ENCODE measurements at places on chromosomes 16 and 17. TPM values are rescaled to one million over a fixed set of nuclear protein-coding genes. Genes with fewer than 3 reads are reported as not detected.

DNA sequence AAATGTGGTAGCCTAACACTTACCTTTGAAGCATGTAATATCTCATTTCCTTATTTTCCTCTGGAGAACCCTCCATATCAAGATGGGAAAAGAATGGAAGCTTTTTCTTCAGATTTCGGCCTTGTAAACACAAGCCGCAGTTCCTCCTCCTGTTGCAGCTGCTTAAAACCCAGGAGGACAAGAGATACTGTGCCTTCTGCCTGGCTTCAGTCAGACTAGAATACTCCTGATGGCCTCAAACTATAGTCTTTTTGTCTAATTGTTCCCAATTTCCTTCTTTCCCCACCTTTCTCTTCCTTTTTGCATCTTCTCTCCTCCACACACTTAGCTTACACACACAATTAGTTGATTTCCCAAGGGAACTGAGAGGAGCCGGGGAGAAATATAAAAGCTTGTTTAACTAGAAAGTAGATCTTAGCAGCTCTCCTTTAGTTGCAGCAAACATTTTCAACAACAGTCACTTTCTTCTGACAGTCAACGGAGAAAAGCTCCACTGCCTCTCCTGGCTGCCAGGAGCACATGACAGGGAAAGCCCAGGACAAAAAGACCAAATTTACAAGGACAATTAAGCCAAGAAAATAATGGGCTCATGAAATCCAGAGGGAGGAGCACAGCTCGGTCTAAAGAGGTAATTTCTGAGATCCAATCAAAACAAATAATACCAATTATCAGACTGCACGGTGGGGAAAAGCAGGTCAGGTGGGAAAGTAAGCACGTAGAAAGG is 76.4 kb upstream of the C17orf78 start:
- DNase-seq: no peak

DNA sequence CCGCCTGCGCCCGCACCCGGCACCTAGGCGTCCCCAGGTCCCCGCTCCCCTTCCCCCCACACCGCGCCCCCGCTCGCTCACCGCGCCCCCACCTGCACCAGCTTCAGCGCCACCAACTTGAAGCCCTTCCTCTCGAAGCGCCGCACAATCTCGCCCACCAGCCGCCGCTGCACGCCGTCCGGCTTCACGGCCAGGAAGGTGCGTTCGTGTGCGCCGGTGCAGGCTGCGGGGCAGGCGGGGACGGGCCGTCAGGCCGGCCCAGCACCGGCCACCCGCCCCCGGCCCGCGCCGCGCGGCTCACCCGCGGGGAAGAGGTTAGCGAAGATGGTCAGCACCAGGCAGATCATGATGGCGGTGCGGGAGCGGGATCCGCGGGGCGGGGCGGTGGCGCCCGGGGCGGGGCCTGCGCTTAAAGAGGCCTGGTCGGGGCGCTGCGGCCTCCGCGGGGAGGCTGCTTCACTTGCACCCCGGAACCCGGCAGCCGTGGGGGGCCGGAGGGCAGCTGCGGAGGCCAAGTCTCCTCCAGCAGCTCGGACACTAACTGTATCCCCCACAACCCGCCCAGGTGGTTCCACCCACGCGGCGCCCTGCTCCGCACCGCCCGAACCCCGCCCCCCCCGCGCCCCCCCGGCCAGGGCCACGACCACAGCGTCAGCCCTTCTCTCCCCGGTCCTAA is at the start of gene NME3:
Gene NME3, minus strand, starts transcription at position 356 of the 676 bp plus-strand sequence. Its CDS starts 9 bp downstream, at position 347.
- peak; percentile 89 for DNase-seq

GRCh38 chr17:59111539-59111938 is 4.9 kb upstream of the TRIM37 start:
- DNase-seq: no peak

GRCh38 chr17:628089-628941 is 86.3 kb downstream of the VPS53 start:
- no peak for DNase-seq

- no peak for DNase-seq
Measured at GRCh38 chr17:43803758-43804157, 23.5 kb downstream of the CFAP97D1 start.

GRCh38 chr16:30893744-30894539 is at the start of gene BCL7C:
TSS of gene BCL7C (minus strand) at chr16:30894077. CDS start at chr16:30893944, 133 bp downstream.
- DNase-seq: peak; percentile 96

DNA sequence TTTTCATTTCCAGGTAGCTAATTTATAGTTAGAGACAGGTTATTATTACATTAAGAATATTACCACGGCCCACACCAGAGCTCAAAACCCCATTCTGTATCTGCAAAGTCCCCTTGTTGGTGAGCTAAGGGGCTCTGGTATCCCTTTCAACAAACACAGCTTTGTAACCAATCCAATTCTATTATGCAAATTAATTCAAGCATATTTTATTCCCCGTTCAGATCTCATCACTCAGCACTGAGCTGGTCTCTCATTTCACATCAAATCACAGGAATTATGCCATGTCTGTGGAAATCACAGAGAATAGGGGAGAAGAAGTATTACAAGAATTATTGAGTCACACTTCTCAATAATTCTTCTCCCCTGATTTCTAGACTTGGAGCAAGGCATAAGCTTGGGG is 111.7 kb downstream of the CDH11 start:
- no peak for DNase-seq

DNA sequence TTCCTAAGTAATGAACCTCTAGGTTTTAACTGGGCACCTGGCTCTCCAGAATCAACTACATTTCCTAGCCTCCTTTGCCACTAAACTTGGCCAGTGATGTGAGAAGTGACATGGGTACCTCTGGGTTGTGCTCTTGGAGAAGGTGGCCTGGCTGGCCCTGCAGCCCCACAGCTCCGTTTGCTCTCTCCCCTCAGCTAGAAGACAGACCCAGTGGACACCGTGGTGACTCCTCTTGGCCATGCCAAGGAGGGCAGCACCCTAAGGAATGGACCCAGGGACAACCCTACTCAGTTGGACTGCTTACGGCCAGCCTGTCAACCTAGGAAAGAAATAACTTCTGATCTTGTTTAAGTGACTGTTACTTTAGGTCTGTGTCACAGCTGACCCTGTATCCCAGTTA is 151.4 kb downstream of the TMEM132E start:
- DNase-seq: no peak

- DNase-seq: no peak
Measured at GRCh38 chr17:59094861-59095530, 11.7 kb downstream of the TRIM37 start.

DNA sequence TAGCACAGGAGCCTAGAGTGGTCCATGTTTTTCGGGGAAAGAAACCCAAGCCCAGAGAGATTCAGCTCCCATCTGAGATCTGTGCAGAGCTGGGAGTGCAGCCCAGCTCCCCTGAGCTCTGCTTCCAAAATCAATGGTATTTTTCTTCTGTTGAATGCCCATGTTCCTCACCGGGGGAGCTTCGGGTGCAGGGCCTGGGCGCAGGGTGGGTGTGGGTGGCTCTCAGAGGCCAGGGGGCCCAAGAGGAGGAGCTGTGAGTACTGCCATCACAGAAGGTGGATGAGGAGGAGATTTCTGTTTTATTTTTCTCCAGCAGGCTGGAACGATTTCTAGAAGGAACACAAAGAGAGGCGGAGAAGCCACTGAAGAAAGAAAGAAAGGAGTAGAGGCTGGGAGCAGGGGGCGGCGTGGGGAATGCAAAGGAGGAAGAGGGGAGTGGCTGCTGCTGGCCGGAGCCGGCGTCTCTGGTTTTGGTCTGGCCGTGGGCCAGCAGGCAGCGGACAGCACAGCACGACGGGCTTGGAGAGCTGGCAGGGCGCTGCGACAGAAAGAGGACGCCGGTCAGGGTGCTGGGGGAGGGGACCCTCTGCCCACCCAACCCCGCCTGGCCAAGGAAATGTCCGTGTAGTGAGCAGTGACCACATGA is 76.2 kb upstream of the KSR1 start:
- DNase-seq: peak; percentile 82

DNA sequence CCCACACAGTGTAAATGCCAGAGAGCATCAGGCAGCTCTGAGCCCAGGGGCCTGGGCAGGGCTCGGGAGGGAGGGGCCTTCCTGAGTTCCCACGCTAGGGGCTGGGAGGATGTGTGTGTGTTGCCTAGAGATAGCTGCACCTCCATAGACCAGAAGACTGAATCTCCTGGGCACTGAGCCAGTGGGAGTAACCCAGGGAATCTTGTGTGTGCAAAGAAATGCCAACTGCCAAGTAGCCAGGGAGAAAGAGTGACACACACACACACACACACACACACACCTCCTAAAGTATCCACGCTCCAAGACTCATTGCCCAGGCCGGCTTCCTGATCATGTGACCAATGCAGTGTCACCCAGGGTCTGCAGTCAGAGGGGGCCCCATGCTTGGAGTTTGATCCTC is 166.2 kb upstream of the RPL38 start:
- DNase-seq: no peak

- no peak for DNase-seq
Measured at GRCh38 chr16:88701581-88702370, 4.4 kb downstream of the RNF166 start.

DNA sequence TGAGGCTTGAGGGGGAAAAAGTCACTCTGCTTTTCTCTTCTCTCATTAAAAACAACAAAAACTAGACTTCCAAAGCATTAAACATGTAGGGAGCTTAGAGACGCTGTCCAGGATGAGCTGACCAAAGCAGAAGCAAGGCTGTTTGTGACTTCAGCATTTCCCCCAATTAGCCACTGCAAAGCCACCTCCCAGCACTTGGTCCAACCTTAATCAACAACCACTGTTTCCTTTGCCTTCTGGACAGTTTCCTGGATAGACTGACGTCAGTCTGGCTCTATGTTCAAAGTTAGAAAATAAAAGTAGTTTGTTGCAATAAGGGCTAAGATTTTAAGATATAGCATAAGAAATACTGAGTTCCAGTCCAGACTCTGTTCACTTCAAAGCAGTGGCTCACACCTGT is 3.1 kb downstream of the TMEM231 start:
- DNase-seq: no peak

GRCh38 chr17:41013181-41013580 is 4.3 kb upstream of the KRTAP3-1 start:
- DNase-seq: no peak

GRCh38 chr16:73385696-73386095 is 337.8 kb upstream of the ZFHX3 start:
- DNase-seq: no peak

DNA sequence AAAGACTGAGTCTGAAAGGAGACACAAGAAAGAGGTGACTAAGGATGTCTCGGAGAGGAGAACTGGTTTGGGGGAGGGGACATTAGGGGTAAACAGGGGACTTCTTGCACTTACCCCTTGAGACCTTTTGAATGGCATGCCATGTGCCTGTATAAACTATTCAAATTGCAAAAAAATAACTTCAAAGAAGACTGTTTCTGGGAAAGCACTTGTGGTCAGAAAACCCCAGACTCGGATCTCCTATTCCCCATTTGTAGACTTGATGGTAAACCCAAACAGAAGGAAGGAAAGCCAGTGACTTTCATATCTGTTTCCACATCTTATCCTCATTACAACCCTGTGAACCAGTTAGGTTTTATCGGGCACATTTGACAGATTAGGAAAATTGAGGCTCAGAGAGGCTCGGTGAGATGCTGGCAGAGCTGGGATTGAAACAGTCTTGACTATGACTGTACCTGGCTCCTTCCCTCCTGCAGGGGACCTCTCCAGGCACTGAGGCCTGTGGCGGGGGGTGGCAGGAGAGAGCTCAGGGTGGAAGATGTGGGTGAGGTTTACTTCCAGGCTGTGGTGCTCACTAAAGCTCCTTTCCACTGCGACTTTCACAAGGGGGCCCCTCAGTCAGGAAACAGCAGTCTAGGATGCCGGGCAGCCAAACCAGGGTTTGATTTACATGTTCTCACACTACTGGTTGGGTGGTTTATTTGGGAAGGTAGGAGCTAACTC is 30.5 kb upstream of the PLCG2 start:
- DNase-seq: no peak

- no peak for DNase-seq
Measured at GRCh38 chr17:56203430-56203829, 50.2 kb downstream of the ANKFN1 start.

DNA sequence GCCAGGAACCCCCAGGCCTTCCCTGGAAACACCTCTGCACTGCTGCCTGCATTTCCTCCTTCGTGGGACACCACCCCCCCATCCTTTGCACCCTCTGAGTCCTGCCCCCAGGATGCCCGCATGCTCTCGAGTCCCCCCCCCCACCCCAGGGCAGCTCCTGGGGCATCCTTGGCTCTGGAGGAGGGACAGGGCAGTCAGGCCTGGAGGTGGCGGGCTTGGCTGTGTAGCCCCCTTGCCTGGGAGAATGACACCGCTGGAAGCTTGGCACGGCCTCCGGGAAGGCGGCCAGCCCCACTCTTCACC is 98.9 kb upstream of the GSE1 start:
- DNase-seq: peak; percentile 73

DNA sequence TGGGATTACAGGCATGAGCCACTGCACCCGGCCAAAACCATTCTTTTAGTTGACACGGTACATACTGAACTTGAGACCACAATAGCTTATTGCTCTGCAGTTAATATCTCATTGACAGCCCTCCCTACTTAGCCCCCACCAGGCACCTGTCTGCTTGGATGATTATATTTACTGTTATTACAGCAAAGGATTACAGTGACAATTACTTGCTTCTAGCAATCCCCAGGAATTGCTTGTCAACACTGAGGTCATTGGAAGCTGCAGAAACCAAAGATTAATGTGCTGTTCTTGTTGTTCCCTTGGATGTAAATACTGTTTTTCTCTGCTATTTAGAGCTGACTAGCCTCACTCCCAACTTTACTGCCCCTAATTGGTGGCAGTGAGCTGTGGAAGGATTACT is 211.2 kb downstream of the LGALS9B start:
- no peak for DNase-seq

DNA sequence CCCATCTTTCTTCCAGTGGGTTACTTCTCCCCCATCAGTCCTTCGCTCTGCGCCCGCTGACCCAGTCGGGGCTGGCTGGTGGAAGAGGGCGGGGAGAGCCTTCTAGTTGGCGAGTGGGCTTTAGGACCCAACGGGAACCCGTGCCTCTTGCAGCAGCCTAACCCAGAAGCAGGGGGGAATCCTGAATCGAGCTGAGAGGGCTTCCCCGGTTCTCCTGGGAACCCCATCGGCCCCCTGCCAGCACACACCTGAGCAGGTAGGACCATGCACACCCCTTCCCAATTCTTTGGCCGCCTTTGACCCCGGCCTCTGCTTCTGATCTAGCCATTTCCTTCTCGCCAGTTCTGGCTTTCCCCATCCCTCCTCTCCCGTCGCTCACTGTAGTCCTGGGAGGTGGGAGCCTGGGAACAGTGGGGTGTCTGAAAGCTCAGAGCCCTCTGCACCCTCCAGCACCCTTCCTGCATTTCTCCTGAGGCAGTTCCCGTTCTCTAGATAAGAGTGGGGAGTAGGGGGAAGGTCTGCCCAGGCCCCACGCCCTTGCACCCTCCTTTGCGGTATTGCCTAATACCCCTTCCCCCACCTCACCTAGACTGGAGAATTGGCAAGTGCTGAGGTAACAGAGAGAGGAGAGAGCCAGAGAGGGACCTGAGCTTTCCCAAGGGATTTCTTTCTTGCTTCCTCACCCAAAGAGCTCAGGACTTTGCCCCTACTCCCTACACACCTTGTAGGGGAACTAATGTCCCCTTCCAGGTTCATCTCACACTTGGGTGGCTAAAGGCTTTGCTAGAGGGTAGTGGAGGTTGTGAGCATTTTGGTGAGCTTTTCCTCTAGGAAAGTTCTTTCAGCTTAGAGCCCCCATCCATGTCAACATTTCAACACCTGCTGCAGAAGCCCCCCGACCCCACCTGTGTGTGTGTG is at the start of gene RARA:
Gene RARA, plus strand, starts transcription at position 150 of the 918 bp plus-strand sequence. CDS start 22,039 bp downstream, outside the sequence.
- DNase-seq: peak; percentile 77

The RUNDC1 gene
- total RNA-seq: 12.4 TPM

The MT4 gene
- total RNA-seq: not detected

The TBC1D26 gene
- total RNA-seq: 0.27 TPM

The CD300A gene
- 13.0 TPM for total RNA-seq

The ADCY9 gene
- 25.9 TPM for total RNA-seq

The SEPTIN1 gene
- 7.2 TPM for total RNA-seq

The MYO1D gene
- total RNA-seq: 57.8 TPM

The AANAT gene
- not detected for total RNA-seq

The ZFPM1 gene
- 3.9 TPM for total RNA-seq

The NOXO1 gene
- total RNA-seq: not detected
